Stimulated activated memory B cell treated with anti-CD40 and anti-IgM and Interleukin-4, amounts not matched to agents 10 μg/mL and 1 μg/mL and 100 μg/mL, for 72 hours (primary cell): ENCODE measurements at places on chromosomes 3 and 15.

DNA sequence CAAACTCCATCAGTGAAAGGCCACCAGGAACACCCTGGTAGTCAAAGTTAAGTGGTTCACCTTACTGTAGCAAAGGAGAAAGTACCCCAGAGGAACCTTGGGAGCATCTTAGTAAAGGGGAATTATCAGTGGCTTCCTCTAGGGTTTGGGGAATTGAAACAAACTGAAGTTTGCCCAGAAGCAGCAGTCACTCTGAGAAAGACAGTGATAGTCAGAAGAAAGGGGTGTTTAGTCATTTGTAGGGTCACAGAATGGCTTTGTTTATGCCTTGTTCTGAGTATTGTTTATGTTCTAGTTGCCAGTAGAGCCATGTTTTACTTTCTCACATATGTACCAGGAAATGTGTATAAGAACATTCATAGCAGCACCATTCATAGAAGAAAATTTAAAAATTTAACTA, 93.8 kb downstream of the FHIT start:
- peak; percentile 54 for ATAC-seq

- peak; percentile 53 for ATAC-seq
Measured at GRCh38 chr3:16633948-16634347, 28.7 kb upstream of the DAZL start.

DNA sequence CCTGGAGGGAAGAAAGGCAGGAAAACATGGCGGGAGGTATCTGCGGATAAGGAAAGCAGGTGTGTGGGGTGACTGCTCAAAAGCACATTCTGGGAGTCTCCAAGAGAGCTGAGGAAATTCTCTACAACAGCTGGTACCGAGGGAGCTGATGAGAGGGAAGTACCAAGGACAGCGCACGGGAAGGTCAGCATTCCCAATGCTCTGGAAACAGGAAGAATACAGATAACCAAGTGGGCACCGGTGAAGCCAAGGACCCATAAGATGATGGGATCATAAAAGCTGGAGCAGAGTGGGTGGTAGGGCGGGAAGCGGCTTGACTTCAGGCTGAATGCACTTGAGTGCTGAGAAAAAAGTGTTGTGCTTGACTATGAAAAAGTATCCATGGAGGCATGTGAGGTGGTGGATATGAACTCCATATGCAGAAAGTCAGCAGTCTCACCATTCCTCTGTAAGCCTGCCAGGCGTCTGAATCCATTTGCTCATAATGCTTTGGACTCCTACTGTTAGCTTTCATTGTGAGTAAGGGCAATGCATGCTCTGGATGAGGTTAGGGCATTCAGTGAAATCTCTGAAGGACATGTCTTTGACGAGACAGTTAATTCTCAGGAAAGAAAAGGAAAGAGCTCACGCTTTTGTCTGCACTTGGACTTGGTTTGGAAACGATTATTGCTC, 215.5 kb downstream of the NR1D2 start:
- ATAC-seq: no peak

DNA sequence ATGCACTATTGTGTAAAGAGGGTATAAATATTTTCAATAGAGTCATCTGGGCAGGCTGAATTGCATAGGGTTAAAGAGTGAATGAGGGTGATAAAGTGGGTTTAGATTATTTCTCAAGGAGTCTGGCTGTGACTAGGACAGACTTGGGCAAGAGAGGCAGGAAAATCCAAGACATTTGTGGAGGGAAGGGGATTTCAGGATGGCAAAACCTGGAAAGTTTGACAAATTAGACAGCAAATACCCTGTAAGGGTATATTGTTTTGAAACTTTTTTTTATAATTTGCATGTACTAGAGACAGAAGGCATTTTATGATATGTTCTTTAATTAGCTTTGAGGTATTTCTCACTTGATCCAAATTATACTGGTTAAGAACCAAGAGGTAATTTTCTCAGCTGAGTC, 17.1 kb downstream of the HGD start:
- no peak for ATAC-seq
